WTC11 (cell line): ENCODE measurements at places on chromosomes 12 and 14. TPM values are rescaled to one million over a fixed set of nuclear protein-coding genes. Genes with fewer than 3 reads are reported as not detected.
A peak's percentile ranks its signal among the peaks of the same experiment; 100 is the strongest.

Gene AMDHD1
- 0.62 to 1.6 TPM (median 1.1 TPM) in 3 replicates for total RNA-seq

GRCh38 chr14:22955702-22956569 is 954 bp downstream of the HAUS4 start:
- no peak for DNase-seq

DNA sequence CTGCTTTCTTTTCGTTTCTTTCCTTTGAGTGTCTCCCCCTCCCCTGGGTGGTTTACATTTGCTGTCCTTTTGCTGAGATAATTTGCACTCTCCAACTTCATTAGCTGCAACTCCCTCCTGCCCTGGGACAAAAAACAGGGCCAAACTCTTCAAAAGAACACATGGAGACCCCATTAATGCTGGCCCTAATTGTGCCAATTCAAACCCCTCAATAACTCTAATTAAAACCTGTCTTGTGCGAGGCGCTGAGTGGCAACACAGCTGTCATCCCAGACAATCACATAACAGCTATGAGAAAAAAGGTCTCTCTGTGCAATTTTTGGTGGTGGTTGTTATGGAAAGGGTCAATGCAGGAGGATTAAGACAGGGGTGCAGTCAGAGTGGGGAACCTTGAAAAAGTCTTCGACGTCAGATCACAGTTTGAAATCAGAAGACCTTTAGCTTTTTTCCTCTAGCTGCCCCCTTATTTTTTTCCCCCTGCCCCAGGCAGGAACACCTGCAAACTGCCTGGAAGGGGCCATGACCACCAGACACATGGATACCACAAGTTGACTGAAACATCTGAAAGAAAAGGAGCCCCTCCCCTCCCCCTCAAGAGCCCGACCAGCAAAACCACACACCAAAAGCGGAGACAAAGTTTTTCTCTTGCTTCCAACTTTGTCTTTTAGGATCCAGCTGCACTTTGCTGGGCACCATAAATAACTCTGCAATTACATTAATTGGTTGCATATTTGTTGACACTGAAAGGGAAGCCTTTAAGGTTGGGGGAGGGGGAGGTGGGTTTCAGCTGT is 26.5 kb upstream of the SMOC1 start:
- no peak for DNase-seq

Gene NEUROD4
- total RNA-seq = not detected in 3 replicates

DNA sequence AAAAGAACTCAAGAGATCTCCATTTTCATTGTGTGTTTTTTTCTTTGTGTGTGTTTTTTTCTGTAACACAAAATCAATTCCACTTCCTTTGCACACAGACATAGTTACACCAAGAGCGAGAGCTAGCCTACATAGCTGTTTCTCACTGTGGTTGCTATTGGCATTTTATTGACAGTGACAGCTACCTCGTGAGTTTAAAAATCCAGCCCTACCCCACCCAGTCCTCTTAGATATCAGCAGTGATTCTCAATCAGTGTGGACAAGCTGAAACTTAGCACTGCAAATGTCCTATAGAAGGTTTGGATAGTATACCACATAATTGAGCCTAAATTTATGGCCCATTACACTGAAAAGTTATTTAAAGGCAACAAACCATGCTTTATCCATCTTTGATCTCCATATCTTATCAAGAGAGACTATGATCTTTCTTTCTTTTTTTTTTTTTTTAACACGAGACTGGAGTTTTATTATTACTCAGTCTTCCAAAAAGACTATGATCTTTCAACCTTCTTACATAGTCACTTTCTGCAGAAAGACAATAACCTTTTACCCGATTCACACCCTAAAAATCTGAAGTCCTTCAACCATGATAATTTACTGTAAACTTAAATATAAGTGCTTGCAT is 46.8 kb downstream of the ATP2B1 start:
- DNase-seq = no peak

- DNase-seq = no peak
Observed at GRCh38 chr12:124774054-124774461, 89.6 kb downstream of the SCARB1 start.

Gene PROX2
- 0.04 to 0.27 TPM in 2 of 3 replicates, not detected in the other for total RNA-seq

Gene CPNE6
- total RNA-seq = not detected in 3 replicates

DNA sequence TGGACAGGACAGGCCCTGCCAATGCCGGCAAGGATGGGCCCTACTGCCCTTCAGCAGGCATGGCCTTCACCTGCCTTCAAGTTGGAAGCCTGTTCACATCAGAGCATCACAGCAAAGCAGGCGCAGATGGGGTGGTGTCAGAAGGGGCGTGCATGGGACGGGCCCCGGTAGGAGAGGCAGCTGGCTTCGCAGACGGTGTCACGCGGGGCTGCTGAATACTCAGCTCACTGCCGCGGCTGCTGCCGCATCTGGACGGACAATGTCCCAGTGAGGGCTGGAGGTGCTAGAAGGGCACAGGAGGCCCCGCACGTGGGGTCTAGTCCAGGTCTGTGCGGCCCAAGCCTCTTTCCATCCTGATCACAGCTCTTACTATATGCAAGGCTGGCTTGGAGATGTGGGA is 42.1 kb downstream of the LRCOL1 start:
- no peak for DNase-seq

Gene PCED1B
- 5.9 to 6.7 TPM (median 6.6 TPM) in 3 replicates for total RNA-seq

DNA sequence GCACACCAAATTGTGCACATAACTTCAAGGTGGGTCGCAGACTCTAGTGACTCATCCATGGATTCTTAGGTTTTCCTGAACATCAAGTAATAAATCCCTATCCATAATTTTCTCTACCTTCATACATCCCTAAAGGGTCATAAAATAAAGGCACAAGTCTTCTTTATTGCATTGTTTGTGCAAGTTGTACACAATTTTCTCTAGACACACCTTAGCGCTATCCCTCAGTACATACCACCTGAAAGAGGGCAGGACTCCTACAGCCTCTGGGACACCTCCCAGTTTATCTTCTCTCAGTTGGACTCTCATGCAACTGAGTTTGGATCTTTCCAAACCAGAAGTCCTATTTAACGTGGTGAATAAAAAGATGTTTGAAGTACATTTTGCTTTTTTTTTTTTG is 168.5 kb upstream of the BMP4 start:
- DNase-seq = no peak

GRCh38 chr14:41313196-41313595 is 293.5 kb upstream of the LRFN5 start:
- no peak for DNase-seq

Gene GLT1D1
- 1.4 to 1.5 TPM (median 1.5 TPM) in 3 replicates for total RNA-seq

Gene CAMKK2
- total RNA-seq = 32.6 to 36.5 TPM (median 33.4 TPM) in 3 replicates

GRCh38 chr12:121223292-121224285 is 13.7 kb downstream of the P2RX4 start:
- DNase-seq = no peak

Gene FOXG1
- total RNA-seq = 0.09 to 0.18 TPM (median 0.16 TPM) in 3 replicates

DNA sequence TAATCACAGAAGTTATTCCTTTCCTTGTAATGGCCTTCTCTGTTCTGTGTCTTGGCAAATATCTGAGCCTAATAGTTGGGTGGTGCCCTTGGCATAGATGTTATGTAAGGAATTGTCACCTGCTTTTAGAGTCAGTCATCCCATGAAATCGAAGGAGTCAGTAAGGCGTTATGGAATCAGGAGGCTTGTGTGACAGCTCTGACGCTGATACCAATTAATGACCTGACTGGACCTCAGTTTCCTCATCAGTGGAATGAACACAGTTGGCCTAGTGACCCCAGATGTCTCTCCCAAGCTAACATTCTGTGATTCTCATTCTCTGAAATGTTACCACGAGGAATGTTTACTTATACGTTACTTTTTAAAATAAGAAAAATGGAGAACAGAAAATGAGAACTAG is 32.1 kb downstream of the TXNRD1 start:
- DNase-seq = no peak

GRCh38 chr12:109871668-109872314 is 8.6 kb downstream of the GLTP start:
- DNase-seq = no peak

Gene RNASE3
- total RNA-seq = not detected in 3 replicates

Gene PDE3A
- 2.2 to 2.8 TPM (median 2.3 TPM) in 3 replicates for total RNA-seq

GRCh38 chr14:95698287-95698686 is 12.1 kb downstream of the TCL1B start:
- no peak for DNase-seq

DNA sequence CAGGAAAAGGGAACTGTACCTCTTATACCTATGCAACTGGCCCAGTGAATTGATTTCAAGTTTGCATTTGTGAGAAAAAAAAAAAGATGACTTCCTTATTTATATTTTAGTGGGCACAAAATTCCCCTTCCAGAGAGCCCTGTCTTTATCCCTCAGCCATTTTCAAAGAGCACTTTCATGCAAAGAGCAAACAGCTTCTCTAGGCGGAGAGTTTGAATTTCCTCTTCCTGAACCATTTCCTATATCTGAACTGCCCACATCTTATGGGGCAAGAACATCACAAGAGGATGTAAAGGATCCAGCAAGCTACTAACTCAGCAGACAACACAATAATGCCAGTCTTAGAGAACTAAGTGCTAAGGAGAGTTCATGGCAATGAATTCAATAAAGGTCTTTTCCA is 22.3 kb upstream of the PLXNC1 start:
- DNase-seq = no peak

GRCh38 chr12:85883763-85884162 is 9.7 kb downstream of the NTS start:
- no peak for DNase-seq

Gene RPL10L
- total RNA-seq = not detected in 3 replicates

DNA sequence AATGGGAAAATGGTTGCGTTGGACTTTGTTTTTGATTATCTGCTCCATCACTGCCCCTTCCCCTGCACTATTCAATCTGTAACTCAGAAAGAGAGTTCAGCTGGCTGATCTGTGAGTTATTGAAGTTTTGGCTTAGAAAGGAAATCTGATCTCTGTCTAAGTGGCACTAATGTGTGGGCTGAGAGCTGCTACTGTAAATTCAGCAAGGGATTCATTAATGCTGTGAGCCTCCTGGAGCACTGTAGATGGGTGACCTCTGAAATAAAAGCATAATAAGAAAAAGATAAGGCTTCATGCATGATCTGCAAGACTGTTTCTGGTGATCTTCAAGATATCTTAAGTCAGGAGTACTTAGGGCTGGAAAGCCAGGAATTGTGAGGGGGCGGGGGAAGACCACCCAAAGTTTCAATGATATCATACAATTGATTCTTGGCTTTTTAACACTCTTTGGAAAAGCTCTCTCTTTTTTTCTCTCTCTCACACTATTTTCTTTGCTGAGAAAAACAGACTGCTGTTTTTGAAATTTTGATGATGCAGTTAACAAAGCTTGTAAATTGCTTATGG is 101.1 kb downstream of the C12orf75 start:
- DNase-seq = no peak

DNA sequence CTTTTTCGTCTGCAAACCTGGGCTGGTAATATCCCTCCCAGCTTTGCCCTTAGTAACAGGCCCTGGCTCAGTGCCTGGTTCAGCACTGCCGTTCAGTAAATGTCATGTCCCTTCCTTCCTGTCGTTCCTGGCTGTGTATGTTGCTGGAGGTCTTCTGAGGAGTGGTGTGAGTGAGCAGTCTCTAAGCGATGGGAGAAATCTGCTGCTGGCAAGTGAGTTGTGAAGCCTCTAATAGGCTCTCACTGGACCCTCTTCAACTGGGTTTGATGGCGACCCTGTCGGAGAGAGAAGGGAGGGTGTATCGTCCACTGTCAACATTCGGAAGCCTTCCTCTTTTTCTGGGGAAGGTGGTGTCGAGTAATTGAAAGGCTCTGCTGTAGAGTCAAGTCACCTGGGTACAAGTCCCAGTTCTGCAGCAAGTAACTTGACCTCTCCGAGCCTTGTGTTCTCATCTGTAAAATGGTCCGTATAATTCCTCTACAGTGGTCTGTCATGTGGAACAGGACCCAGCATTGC is 62.8 kb downstream of the HRK start:
- no peak for DNase-seq

GRCh38 chr12:120584343-120585149 is 3.3 kb upstream of the POP5 start:
- DNase-seq = peak; percentile 71

Gene MMP14
- 81.6 to 94.4 TPM (median 83.9 TPM) in 3 replicates for total RNA-seq

Gene ADGRD1
- total RNA-seq = 0.77 to 0.87 TPM (median 0.80 TPM) in 3 replicates
